H4 (cell line): ENCODE measurements at places on chromosomes 5 and 9.

DNA sequence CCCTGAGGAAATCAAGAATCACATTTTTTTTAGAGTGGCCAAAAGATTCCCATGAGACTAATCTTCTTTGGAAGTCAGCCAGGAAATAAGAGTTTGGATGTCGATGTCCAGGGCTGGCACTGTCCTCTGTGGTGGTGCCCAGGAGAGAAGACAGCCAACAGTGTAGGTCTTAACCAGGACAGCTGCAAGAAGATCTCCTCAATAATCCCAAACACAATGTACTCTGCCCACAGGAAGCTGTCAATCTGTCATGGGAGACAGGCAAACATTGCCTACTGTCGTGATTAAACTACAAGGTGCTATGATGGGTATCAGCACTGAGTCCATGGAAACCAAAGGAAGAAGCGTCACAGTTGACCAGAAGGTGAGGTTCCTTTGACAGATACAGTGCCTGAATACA lies 174.1 kb downstream of the PIK3R1 start:
- DNase-seq, result no peak

- no peak for DNase-seq
Observed at GRCh38 chr5:159040181-159040580, 59.5 kb downstream of the EBF1 start.

- no peak for DNase-seq
Observed at GRCh38 chr5:81181576-81182316, 51.4 kb upstream of the CKMT2 start.

DNA sequence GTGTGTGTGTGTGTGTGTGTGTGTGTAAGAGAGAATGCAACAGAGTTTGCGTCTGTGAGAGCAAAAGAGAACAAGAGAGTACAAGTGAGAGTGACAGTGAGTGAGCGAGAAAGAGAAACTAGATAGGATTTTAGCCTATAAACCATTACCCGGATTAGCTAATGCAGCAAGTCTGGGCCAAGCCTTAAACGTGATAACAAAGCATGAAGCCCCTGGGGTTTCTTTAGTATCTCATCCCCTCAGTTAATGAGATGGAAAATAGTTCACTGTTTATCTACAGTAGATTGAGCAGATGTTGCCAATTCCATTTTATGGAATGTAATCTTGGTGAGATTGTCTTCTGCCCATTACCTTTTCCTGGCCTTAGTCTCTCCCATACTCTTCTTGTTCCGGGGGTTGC lies 114.5 kb downstream of the MAT2B start:
- no peak for DNase-seq

DNA sequence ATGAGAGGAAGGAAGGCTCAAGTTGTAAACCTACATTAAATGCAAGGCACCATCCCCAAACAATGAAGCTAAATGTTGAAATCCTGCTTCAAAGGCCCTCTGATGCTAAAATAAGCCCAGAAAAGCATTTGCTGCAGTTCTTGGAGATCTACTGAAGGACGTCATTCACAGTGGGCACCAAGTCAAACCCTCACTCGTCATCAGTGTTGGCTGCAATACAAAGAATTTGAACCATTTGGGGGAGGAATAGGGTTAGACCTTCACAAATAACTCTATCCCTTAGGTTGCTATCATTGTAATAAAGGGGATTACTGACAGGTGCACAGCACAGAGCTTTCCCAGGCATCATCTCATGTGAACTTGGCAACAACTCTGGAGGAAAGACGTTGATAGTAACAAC lies 9.3 kb upstream of the MEGF9 start:
- no peak for DNase-seq

- DNase-seq, result no peak
Observed at GRCh38 chr5:48192-48591, 43.8 kb upstream of the PLEKHG4B start.

DNA sequence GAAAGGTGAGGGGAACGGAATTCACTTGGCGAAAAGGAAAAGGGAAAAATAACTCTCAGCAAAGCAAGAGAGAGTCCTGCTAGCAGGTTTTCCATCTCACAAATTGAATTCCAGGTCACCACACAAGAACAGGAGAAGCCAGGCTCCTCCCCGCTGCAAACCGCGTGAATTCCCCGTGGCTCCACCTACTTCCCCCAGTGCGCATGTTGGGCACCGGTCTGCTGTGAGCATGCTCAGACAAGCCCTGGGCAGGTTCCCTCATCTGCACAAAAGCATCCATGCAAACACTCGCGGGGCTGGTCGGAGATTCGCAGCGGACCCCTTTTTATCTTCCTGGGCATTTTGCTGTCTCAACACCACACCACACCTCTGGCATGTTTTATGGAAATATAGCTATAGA lies 58.5 kb upstream of the S1PR3 start:
- DNase-seq, result no peak

- DNase-seq, result no peak
Observed at GRCh38 chr9:132007371-132008025, 72.2 kb downstream of the MED27 start.

DNA sequence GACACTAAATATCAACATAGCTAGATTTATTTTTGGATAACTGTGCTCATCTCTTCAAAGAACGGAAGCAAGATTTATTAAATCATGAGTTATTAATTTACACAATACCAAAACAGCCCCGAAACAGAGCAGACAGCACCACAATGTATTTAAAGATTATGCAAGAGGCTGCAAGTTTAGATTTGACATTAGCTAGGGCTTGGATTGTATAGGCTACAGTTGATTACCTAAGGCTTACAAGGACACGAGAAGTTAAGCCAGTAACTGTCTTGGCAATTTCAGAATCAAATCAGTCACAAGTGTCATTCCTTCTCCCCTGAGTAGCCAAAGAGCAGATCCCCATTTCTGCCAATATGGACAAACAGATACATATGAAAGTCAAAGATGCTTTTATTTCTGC lies 152.6 kb downstream of the MED27 start:
- DNase-seq, result no peak

DNA sequence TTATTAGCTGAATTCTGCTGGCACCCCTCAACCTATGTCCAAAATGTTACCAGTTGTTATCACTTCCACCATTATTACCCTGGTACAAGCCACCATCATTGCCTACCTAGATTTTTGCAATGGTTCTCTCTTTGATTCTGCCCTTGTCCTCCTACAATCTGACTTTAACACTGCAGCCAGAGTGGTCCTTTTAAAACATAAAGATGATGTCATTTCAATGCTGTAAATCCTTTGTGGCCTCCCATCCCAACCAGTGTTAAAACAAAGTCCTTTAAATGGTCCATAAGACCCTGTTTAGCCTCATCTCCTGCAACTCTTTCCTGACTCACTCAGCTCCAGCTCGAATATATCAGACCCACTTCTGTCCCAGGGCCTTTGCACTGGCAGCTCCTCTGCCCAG lies 54.9 kb upstream of the FSTL4 start:
- no peak for DNase-seq
